ENCODE measurements at places on chromosomes 3 and 15.

- no peak for DNase-seq
These were observed 720.9 kb downstream of the GRM7 start for GRCh38 chr3:7581831-7582230.

GRCh38 chr15:69359722-69360121, 54.4 kb upstream of the KIF23 start:
- DNase-seq = no peak

GRCh38 chr3:143783851-143784370, 64.4 kb downstream of the SLC9A9 start:
- no peak for DNase-seq

- no peak for DNase-seq
These were observed 608 bp downstream of the SCN5A start for GRCh38 chr3:38648659-38649499.

DNA sequence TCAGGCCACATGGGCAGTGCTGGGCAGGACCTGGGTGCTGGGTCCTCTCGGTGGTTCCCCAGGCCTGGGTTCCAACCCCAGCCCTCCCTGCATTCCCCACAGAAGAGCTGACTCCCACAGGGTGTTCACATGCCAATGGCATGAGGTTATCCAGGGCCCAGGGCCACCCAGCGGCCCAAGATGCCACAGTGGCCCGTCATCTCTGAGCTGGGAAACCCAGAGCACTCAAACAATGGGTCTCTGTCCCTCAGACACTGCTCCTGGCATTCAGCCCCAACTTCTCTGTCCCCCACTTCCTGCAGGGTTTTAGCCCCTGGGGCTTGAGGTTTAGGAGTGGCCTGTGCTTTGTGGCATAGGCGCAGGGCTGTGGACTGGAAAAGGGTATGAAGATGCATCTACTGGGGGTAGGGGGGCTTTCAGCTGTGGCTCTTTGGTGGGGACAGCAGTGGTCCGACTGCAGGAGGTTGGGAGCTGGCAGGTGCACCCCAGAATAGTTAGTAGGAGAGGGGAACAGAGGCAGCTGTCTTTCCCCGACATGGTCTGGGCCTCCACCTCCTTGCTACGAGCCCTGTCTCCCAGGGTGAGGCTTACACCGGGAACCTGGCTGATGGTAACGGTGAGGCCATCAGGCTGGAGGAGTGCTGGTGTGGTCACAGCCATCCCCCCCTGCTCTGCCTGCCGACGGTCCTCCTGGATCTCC, 1.7 kb downstream of the CCDC9B start:
- DNase-seq = no peak

GRCh38 chr3:38348903-38349302, 2.3 kb downstream of the XYLB start:
- no peak for DNase-seq

- DNase-seq = no peak
These were observed 27.8 kb downstream of the LIPC start for GRCh38 chr15:58459560-58459959.

DNA sequence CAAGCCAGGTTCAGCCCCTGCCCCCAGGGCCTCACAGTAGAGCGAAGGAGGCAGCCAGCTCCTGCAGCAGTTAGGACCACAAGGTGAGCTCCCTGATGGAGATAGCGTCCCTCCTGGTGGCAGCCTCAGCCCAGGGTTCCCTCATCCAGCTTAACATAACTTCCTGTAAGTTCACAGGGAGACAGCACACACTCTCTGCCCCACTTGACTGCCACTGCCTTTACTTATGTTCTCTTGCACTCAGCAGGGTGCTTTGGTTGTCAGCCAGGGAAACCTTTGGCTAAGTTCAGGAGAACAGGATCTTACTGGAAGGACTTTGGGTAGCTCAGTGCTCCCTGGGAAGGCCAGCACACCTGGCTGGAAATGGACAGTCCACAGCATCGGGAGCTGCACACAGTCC, 10.9 kb downstream of the KBTBD13 start:
- DNase-seq = no peak

GRCh38 chr3:155416500-155417118, 123.1 kb upstream of the STRIT1 start:
- DNase-seq = no peak
